AG09319 (cell line): ENCODE measurements at places on chromosomes 1 and 21.

- no peak for DNase-seq
Measured at GRCh38 chr1:192133350-192133926, 24.8 kb upstream of the RGS18 start.

- DNase-seq: peak; percentile 67
Measured at GRCh38 chr1:77039739-77040138, 172.5 kb downstream of the ST6GALNAC5 start.

- no peak for DNase-seq
Measured at GRCh38 chr1:6123816-6124215, 56.3 kb downstream of the CHD5 start.

DNA sequence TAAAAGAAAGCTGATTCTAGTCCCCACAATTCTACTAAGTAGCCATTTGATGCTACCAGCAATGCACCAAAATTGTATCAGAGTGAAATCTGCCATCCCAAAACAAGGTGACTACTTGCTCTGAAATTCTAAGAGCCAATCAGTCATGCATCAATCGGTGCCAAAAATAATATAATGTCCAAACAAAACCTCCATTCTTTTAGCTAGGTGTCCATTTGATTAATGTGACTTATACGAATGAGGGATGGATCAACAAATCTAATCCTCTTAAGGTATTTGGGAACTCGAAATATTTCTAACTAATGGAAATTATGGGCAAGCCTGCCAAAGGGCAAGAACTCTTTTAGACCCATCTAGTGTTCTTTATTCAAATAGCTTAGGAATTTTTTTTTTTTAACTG is 66.4 kb upstream of the NEK2 start:
- no peak for DNase-seq

DNA sequence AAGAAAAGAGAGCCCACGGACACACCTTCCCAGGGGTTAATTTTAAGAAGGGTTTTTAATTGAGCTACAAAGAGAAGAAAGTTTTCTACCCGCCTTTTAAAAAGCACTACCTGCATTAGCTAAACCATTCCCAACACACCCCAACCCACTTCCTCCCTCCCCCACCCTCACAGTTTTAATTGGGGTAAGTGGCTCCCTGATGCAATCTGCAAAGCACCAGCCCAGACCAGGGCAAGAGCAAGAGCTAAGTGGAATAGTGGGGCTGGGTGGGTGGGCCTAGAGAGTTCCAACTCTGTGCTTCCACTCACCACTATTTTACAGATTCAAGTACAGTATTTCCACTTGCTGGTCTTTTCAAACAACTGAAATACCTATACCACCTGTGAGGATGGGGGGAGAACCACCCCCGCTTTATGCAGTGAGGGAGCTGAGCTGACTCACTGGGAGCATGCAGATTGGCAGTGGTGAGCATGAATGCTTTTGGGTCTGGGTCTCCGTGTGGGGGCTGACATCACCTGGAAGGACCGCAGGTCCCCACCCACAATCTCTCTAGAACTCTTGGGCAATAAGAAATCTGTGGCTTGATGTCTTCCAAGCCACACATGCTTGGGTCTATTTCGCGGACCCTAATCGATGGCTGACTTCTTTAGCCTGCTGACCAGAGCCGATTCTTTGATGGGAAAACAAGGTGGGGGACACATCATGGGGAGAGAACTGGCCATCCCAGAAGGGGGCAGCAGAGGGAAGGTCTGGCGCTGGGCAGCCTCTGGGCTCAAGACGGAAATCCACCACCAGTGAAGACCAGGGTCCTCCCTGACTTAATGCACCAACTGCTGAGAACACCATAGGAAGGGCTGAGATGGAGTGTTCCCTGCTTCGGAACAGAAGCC is 95.5 kb downstream of the SSBP3 start:
- no peak for DNase-seq

DNA sequence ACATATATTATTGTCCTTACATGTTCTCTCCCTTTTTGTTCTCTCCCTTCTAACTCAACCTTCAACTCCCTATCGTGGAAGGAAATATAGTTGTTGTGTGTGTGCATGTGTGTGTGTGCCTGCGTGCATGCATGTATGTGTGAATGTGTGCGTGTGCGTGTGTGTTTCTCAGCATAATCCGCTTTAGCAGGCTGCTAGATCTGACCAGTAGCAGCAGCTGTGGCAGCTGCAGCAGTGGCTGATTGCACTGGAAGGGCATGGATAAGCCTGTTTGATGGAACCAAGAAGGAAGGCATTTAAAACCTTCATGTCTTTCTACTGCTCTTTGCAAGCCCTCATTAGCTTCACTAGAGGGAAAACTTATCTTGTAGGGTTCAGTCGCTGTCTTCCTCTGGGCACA is 65.6 kb upstream of the IRF2BP2 start:
- no peak for DNase-seq

DNA sequence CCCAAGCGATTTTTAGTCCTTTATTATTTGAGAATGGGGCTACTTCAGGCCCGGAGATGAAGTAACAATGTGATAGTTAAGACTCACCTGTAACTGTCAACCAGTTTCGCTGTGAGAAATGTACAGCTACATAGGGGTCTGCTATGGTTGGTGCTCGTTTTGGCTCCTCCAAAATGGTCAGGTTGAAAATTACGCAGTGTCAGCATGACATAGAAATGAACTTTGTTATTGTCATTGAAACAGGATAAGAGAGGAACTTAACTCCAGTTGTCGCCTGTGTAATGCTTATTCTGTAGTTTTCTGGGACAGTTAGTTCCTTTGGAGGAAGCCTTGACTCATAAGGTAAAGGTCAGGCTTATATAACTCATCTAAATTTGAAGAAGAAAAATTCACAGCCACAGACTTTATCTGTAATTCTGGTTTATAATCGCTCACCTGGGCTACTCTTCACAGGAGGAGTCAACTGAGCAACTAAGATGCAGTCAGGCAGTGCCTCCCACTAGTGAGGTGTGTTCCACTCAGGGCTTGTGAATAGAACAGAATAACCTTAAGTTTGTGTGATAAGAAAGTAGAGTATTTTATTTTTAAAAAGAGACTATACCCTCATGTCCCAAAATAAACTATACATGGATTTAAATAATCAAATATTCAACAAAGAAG is 130.9 kb downstream of the CD247 start:
- DNase-seq: no peak

DNA sequence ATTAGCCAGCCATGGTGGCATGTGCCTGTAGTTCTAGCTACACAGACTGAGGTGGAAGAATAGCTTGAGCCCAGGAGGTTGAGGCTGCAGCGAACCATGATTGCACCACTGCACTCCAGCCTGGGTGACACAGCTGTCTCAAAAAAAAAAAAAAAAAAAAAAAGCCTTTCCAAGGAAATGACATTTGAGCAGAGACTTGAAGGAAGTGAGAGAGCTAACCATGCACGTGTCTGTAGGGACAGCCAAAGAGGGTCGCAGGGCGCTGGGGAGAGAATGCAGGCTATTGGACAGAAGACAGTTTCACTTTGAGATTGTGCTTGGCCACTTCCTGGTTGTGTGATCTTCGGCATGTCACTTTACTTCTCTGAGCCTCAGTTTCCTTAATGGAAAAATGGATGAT is 6.8 kb downstream of the HCRTR1 start:
- no peak for DNase-seq

DNA sequence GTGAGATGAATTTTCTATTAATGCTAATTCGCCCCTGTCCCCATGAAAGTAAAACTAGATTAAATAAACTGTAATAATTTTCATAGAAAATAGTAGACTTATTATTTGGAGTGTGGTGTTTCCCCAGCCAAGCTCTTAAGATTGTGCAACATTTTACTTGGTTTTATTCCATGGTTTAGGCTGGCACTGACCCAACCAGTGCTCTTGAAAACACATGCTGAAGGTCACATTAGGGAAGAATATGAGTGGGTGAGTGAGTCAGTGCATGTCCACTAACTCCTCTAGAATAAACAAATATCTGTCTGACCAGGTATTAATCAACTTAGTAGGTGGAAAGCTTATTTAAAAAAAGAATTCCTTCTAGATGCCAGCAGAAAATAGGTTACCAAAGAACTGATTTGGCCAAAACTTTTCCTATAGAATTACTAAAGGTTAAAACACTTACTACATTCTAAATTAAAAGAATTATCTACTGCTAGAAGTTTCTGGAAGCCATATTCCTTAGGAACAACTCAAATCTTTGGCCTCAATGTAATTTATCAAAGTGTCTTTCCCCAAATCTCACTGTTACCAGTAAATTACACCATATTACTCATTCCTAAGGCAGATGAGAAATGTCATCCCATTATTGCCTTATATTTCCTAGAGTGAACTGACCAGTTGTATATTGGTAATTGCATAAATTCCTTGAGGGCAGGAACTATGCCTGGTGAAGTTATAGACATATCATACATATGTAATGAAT is 89.7 kb upstream of the RGS1 start:
- DNase-seq: peak; percentile 96

DNA sequence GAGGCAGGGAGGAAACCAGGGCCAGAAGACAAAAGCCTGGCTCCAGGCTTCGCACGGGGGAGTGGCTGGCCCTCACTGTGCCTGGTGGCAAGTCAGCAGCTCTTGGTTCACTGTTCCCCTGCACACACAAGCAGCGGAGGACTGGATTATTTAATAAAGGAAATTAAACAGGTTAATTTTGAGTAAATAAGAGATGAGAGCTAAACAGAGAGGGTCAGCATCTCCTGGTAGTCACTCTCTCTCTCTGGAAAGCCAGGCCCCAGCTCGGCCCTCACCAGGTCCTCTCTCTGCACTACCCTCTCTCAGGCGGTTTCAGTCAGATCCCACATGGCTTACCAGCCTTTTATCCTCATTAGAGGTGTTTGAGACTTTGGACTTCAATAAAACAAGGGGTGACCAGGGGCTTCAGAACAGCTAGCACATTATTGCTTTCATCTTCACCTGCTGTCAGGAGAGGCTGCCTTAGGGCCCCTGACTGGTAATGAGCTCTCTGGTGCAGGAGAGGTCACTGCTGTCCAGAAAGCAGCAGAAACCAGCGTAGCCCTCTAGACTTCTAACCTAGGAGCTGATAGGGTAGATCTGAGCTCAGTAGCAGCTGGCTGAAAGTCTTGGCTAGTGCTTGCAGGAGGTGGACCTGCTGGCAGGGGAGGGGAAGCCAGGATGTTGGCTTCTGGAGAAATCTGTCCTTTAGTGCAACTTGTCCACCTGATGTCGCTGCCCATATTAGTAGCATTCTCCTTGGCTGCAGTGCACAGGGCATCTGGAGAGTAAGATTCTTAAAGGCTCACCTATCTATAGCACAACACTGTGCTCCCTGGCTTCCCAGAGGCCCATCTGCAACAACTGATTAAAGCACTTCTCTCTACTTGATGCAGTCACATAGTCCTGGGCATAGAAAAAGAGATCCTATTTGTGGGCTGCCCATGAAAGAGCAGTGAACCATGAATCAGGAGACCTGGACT is 45.9 kb downstream of the SYT6 start:
- DNase-seq: no peak

DNA sequence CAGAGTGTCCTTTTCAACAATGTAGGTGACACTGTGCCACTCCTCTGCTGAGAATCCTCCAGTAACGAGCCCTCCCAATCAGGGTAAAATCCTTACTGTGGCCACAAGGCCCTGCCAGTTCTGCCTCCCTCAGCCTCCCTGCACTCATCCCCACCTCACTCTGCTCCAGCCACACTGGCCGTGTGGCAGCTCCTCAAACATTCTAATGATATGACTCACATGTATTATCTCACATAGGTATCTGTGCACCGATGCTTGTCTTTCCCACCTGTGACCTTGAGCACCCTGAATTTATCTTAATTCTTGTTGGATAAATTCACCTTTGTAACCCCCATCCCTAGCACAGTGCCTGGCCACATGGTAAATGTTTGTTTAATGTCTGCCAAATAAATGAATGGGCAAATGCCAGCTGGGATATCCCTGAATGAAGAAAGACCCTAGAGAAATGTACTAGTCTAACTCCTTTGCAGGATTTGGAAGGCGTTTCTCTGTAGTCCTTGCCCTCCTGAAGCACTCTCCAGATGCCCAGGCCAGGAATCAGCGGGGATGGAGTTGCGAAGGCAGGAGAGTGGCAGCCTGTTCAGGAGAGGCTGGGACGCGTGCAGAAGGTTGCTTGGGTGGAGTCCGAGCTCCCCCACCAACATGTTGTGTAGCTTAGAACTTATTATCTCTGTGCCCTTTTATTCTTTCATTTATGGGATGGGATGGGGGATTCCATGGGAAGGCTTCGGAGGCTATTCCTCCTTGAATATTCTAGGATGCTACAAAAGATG is 106.0 kb downstream of the TMEM53 start:
- no peak for DNase-seq

DNA sequence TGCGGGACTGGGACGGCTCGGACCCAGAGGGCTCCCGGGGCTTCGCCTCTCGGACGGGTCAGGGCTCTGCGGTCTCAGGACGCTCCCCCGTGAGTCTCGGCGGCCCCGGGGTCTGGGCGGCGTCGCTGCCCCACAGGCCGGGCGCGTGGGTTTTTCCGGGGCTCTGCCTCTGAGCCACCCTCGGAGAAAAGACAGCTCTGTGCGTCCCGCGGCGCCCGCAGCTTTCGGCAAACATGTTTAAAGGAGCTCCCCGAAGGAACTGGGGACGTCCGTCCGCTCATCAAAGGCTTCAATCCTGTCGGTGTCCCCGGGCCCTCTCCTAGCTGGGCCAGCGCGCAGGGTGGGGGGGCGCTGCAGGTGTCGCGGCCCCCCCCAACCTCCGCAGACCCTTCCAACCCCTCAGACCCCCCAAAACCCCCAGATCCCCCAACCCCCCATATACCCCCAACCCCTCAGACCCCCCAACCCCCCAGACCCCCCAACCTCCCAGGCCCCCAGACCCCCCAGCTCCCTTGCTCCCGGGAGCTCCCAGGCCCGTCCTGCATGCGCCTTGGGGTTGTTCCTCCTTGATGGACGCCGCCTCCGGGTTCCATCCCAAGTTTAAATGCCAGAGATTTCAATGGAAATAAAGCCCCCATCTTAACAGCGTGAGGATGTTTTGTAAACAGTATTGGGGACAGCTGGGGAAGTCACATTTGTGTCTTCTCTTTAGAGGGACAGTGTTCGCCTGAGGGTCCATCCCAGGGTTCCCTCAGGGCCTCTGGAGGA is 996 bp upstream of the C1orf159 start:
- DNase-seq: no peak

DNA sequence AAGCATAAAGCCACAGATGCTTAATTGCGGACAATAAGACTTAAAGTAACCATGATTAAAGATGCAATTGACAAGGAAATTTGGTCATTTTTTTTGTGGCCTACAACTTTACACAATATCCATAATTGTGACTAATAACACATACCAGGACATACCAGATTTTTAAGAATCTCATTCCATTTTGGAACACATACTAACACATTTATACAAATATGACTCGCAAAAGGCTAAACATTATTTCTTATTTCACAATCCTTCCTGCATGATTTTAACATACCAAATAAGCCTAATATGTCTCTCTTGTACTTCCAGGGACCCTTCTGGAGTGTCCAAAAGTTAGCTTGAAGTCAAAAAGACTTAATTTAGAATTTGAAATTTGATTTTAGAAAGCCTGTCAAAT is 48.8 kb downstream of the DR1 start:
- no peak for DNase-seq

- no peak for DNase-seq
Measured at GRCh38 chr1:16905110-16905867, 9.5 kb downstream of the RNU1-2 start.
